ENCODE measurements at places on chromosomes 16 and 17. TPM values are rescaled to one million over a fixed set of nuclear protein-coding genes. Genes with fewer than 3 reads are reported as not detected.

GRCh38 chr16:51651061-51651466, 500.0 kb upstream of the SALL1 start:
- DNase-seq: no peak

- DNase-seq: no peak
Measured at GRCh38 chr16:228151-228851, 948 bp downstream of the LUC7L start.

DNA sequence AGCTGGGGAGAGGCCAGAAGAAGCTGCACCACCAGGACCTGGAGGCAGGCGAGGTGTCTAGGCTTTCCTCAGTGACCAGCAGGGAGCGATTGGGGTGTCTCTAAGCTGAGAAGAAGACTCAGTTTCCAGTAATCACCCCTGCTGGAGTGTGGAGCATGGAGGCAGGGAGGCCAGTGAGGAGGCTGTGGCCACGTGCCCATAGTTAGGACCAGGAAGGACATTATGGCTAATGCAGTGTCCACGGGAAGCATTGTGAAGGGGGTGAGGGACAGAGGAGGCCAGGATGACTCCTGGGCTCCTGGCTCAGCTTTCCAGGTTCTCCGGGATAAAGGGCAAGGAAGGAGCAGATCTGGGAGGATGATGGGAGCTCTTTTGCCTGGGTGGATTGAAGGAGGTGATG, 5.7 kb downstream of the KRT13 start:
- DNase-seq: no peak

DNA sequence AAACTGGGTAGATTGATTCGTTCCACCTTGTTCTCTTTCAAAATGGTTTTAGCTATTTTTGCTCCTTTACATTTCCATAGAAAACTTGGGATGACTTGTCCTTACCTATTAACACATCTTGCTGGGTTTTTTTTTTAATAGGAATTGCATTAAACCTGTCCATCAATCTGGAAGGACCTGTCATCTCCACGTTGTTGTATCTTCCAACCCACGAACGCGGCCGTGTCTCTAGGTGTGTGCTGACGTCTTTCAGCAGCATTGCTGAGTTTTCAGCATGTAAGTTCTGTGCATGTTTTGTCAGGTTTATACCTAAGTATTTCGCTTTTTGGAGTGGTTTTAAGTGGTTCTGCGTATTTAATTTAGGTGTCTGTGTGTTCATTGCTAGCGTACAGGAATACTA, 60.4 kb upstream of the GNG13 start:
- DNase-seq: no peak

- no peak for DNase-seq
Measured at GRCh38 chr16:49782405-49782804, 73.5 kb downstream of the ZNF423 start.

- DNase-seq: no peak
Measured at GRCh38 chr17:51428668-51429495, 168.5 kb downstream of the UTP18 start.

- DNase-seq: peak; percentile 98
Measured at GRCh38 chr17:76278952-76279741, 14.0 kb downstream of the UBALD2 start.

- DNase-seq: no peak
Measured at GRCh38 chr17:5516060-5516792, 29.9 kb downstream of the MIS12 start.

DNA sequence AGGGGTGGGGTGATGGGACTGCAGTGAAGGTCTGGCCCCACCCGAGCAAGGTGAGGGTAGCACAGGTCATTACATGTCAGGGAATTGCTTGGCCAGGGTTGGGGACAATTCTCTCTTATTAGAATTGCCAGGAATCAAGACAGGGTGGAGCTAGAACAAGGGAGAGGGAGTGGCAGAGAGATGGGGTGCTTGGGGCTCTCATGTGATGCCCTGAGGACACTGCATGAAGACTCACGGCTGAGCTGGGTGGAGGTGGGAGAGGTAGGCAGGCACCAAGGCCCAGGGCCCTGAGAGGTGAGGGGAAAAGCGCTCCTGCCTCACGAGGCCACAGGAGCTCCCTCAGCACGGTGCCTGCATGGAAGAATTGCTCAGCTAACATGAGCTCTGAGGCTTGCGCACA, 3.6 kb downstream of the DPEP1 start:
- no peak for DNase-seq

- no peak for DNase-seq
Measured at GRCh38 chr17:51891936-51892335, 266.6 kb downstream of the CA10 start.

Gene NLRP1
- 10.4 TPM for total RNA-seq

DNA sequence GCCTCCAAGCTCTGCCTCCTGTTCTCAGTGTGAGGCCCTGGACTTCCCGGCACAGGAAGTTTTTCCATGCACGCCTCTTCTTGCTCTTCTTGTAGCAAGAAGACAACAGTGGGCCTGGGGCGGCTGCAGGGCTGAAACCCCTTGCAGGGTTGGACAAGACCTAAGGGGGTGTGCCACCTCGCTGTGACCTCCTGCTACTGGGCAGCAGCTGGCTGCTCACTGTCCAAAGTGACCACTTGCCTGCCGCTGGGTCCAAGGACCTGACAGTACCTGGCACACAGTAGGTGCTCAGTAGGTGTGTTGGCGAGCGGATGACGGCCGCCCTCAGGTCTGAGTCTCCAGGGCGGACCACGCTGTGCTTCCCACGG, 331.6 kb downstream of the C16orf95 start:
- DNase-seq: no peak

DNA sequence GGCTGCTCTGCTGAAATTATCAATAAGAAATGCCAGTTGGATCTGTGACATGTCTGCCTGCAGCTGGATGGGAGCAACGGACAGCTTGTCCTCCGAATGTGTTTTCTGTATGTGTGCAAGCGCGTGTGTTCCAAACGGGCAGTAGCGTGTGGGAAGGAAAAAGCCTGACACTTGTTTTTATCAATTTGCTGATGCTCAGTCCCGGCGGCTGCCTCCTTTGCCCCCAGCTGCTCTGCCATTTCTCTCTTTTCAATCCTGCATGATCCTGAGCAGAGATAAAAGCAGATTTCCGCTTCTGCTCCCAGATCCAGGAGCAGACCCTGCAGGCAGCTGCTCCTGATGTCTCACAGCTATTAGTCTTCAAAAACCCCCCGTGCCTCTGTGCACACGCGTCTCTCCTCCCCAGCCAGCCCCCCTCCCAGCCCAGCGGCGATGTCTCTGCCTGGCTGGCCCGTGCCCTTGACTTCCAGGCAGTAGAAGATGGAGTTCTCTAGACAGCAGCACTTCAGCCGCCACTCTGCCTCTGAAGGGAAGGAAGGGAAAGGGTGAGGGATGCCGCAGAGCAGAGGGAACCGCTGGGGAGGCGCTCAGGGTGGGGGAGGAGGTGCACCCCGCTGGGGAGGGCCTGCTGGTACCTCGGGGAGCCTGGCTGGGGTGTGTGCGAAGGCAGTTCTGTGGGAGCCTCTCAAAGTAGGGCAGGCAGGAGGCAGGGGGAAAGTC, 4.1 kb downstream of the PRCD start:
- no peak for DNase-seq

Gene CCL11
- not detected for total RNA-seq

GRCh38 chr17:6555331-6556120, 829 bp downstream of the PITPNM3 start:
- DNase-seq: no peak

Gene ZKSCAN2
- total RNA-seq: 11.6 TPM

- DNase-seq: peak; percentile 77
Measured at GRCh38 chr17:951325-952132, 28.0 kb downstream of the NXN start.

Gene NECAB2
- total RNA-seq: 2.0 TPM

- no peak for DNase-seq
Measured at GRCh38 chr16:80144191-80144590, 396.6 kb upstream of the DYNLRB2 start.

GRCh38 chr16:80233097-80233835, 307.5 kb upstream of the DYNLRB2 start:
- no peak for DNase-seq

Gene CA7
- total RNA-seq: 1.8 TPM

Gene CCL8
- total RNA-seq: not detected

GRCh38 chr17:73591296-73592078, 52.8 kb downstream of the SDK2 start:
- no peak for DNase-seq

Gene USP7
- total RNA-seq: 208 TPM

GRCh38 chr17:57595426-57595825, 149.7 kb downstream of the CCDC182 start:
- no peak for DNase-seq

Gene RASL10B
- 22.8 TPM for total RNA-seq

Gene ARHGDIG
- 1.2 TPM for total RNA-seq

DNA sequence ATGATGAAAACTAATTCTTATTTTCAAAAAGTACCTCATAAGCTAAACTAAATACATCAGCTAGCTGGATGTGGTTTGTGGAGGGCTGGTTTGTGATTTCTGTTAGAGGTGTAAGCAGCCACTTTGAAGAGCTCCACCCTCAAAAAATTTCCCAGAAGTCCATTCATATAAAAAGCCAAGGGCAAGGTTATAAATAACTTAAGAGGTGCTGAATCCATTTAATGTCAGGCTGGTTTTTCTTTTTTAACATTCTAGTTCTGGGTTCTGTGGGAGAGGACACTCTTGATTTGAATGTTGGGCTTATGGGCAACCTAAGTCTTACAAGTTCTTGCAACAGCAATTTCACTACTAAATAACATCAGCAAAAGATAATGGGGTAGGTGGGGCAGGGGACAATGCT, 3.4 kb upstream of the WIPI1 start:
- DNase-seq: no peak

Gene GP1BA
- not detected for total RNA-seq

DNA sequence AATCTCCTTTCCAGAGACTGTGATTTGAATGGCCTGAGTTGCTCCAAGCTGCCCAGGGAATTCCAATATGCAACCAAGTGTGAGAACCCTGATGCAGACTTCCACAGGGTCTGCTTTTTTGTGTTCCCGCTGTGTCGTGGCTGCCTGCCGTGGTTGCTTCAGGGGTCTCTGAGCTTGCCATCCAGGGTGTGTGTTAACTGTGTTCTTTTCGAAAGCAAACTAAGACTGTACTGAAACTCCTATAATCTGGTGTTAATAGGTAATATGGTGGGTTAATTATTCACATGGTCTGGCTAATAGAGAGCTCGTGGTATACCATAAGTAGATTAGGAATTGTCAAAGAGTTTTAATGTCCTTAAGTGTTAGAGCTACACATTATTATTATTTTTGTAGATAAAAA, 20.7 kb downstream of the UBN1 start:
- DNase-seq: no peak

GRCh38 chr17:43880420-43880991, 26.8 kb downstream of the MPP2 start:
- no peak for DNase-seq

GRCh38 chr17:75228847-75229246, 23.4 kb downstream of the NUP85 start:
- no peak for DNase-seq

GRCh38 chr17:63366241-63366566, 79.9 kb downstream of the CYB561 start:
- no peak for DNase-seq

DNA sequence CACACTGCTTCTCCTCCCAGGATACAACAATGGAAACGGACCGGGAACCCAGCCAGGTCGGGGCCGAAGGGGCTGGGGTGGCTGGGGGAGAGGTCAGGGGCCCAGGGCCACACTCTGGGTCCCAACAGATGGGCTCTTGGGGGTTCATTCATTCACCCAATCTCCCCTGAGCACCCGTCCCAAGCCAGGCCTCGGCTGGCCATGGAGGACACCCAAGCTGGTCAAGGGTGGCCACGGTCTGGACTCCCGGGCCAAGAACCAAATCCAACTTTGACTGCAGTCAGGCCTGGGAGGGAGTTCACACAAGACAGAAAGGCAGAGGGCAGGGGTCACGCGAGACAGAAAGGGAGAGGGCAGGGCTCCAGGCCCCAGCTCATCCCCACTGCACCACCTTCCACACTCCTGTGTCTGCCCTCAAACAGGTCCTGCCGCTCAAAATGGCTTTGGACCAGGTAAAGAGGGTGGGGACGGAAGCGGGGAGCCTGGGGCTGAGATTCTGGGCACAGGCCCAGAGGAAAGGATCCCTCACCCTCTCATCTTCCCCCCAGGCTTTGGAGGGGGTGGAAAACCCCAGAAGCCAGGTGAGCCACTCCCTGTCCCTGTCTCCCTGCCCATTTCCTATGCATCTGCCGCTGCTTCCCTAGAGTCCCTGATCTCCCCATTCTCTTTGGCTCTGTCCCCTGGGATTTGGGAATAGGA, 12.3 kb upstream of the PKMYT1 start:
- no peak for DNase-seq

- peak; percentile 76 for DNase-seq
Measured at GRCh38 chr17:19003543-19004420, 782 bp downstream of the FAM83G start.

DNA sequence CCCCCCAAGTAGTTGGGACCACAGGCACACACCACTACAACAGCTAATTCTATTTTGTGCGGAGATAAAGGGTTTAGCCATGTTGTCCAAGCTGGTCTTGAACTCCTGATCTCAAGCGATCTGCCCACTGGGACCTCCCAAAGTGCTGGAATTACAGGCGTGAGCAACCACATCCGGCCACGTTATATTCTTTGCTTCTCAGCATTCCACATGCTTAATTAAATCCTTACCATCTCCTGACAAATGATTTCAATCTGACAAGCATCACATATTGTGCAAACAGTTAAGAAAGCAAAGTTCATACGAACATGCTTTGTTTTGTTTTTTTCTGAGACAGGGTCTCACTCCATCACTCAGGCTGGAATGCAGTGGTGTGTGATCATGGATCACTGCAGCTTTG, 18.2 kb downstream of the HIGD1B start:
- DNase-seq: no peak

Gene HIC1
- 0.19 TPM for total RNA-seq

- DNase-seq: no peak
Measured at GRCh38 chr17:40356990-40357881, 7.3 kb downstream of the GJD3 start.

DNA sequence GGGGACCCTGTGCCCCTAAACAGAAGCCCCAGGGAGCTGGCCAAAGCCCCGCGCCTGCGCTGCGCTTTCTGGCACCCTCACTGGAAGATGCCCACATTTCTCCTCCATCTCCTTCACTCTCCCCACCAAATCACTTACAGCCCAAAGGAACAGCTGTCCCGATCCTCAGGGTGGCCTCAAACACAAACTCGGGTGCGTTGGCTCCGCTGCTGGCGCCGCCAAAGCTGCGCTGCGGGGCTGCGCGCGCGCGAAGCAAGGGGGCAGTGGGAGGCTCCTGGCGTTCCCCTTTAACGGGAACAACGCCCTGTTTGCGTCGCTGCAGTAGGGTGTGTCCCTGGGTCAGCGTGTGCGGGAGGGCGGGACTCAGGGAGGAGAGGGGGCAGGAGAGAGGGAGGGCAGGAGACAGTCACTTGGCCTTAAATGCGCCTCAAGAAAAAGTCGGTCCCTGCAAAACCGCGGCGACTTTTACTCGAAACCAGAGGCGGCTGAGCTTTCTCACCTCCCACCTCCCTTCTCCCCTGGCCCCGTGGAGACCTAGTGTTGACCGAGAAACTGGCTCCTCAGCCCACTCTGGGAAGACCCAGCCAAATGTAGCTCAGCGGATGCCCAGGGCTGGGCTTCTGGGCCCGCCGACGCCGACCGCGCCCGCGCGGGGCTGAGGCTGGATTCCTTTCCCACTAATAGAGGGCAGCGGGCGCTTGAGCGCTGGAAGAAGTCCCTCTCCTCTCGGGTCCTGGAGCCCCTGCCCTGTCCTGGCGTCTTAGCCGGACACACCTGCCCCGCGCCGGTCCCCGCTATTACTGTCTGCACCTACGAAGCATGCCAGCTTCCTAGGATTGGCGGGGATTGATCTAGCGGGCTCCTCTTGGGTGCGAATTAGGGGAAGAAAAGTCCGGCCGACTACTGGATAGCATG, 2.6 kb downstream of the PMP22 start:
- DNase-seq: no peak

Measured in H1 (cell line).